ENCODE measurements at places on chromosomes 11 and 22. TPM values are rescaled to one million over a fixed set of nuclear protein-coding genes. Genes with fewer than 3 reads are reported as not detected.

APOBEC3A gene
- not detected for total RNA-seq

TUB gene
- 5.3 TPM for total RNA-seq

CLTCL1 gene
- total RNA-seq, result 17.7 TPM

SCGB1D2 gene
- total RNA-seq, result not detected

FREY1 gene
- total RNA-seq, result 0.63 TPM

VWCE gene
- total RNA-seq, result 1.2 TPM

HEPHL1 gene
- not detected for total RNA-seq

OR51B4 gene
- not detected for total RNA-seq

MOV10L1 gene
- 0.23 TPM for total RNA-seq

PRRG4 gene
- total RNA-seq, result 1.3 TPM

DDI1 gene
- not detected for total RNA-seq

SLC37A2 gene
- total RNA-seq, result 8.8 TPM

KCNK7 gene
- total RNA-seq, result 0.11 TPM

STARD10 gene
- 7.4 TPM for total RNA-seq

ANO3 gene
- not detected for total RNA-seq

MAJIN gene
- total RNA-seq, result not detected

SLC5A1 gene
- not detected for total RNA-seq

KCNQ1 gene
- not detected for total RNA-seq

ART1 gene
- not detected for total RNA-seq

GLYAT gene
- not detected for total RNA-seq

PNPLA5 gene
- total RNA-seq, result 0.45 TPM

EMID1 gene
- not detected for total RNA-seq

C11orf87 gene
- not detected for total RNA-seq

ZNRF3 gene
- 6.3 TPM for total RNA-seq

VSIG10L2 gene
- total RNA-seq, result not detected

ANO5 gene
- total RNA-seq, result not detected

SYCE3 gene
- not detected for total RNA-seq

IFITM1 gene
- 3.2 TPM for total RNA-seq

TRIM34 gene
- 5.8 TPM for total RNA-seq

SLC29A2 gene
- not detected for total RNA-seq

OR4D11 gene
- total RNA-seq, result not detected

CNGA4 gene
- total RNA-seq, result not detected

TEX54 gene
- total RNA-seq, result not detected

OR8G1 gene
- total RNA-seq, result not detected

ZNF214 gene
- total RNA-seq, result 1.5 TPM

DDIAS gene
- total RNA-seq, result 30.1 TPM

MMP12 gene
- not detected for total RNA-seq

OR8A1 gene
- not detected for total RNA-seq

RIBC2 gene
- total RNA-seq, result 0.58 TPM

MAML2 gene
- 12.1 TPM for total RNA-seq

EIF4G2 gene
- 936 TPM for total RNA-seq

TP53AIP1 gene
- not detected for total RNA-seq

PIH1D2 gene
- total RNA-seq, result 1.5 TPM

OR2AT4 gene
- total RNA-seq, result not detected

OR51Q1 gene
- total RNA-seq, result not detected

GPHA2 gene
- total RNA-seq, result not detected

RIMBP3C gene
- 1.4 TPM for total RNA-seq

KCNJ1 gene
- total RNA-seq, result not detected

PDGFB gene
- 1.2 TPM for total RNA-seq

SLC22A12 gene
- total RNA-seq, result not detected

TRIM49 gene
- not detected for total RNA-seq

PIM3 gene
- total RNA-seq, result 30.8 TPM

RBX1 gene
- total RNA-seq, result 53.3 TPM

CLCF1 gene
- 16.1 TPM for total RNA-seq

RTN4R gene
- 0.63 TPM for total RNA-seq

C22orf23 gene
- 0.29 TPM for total RNA-seq
